ENCODE measurements at places on chromosomes 1 and 21.

GRCh38 chr1:85495556-85495955 lies 30.6 kb upstream of the DDAH1 start:
- DNase-seq = no peak

- no peak for DNase-seq
These were observed 330.0 kb upstream of the BRINP3 start for GRCh38 chr1:190807629-190808028.

DNA sequence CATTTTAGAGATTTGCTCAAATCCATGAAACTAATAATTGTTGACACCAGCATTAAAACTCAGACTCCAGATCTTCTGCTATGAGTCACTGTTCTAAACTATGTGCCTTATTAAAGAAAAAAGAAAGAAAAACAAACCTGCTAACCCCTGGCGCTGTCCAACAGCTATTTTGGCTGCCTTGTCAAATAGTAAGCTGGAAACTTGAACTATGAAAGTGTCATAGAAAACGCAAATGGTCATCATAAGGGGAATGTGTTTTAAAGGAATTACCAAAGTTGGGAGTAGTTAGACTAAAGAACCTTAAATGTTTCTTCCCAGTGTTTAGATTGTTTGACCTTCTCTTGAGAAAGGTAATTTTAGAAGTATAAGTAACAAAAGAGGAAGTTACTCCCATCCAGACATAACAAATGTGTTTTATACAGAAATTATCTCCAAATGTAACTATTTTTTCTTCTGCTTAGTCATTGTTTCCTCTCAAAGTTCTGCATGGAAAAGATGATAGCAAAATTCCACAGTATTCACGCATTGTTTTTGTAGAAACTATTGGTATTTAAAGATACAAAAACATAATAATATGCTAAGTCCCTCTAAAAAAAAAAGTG lies 272.4 kb downstream of the TPR start:
- no peak for DNase-seq

GRCh38 chr1:163337631-163338030 lies 15.9 kb downstream of the NUF2 start:
- DNase-seq = no peak

DNA sequence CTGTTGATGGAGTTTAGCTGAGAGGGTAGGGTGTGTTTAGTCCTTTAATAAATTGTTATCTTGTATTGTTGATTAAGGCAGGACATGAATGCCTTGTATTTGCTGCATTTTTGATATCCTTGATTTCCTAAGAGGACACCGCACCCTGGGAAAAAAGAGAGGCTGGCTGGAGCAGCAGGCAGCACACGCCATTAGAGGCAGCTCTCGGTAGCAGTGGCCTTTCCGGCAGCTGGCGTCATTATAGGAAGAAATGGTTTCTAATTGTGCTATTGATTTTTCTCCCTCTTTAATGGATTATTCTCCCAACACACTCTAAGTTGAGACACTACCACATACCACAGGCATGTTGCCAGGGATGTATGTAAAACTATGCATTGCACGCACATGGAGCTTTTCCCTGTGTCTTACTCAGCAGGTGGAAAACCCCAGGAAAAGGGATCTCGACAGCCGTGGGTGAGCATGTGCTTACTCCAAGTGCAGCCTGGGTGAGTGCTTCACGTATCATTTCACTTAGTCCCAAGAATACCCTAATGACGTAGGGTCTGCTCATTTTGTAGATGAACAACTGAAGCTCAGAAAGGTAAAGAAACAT lies 440.4 kb upstream of the RUNX1 start:
- no peak for DNase-seq

- DNase-seq = no peak
These were observed 358.1 kb downstream of the HHAT start for GRCh38 chr1:210686841-210687240.

GRCh38 chr1:171988243-171988885 lies 147.1 kb downstream of the DNM3 start:
- no peak for DNase-seq

DNA sequence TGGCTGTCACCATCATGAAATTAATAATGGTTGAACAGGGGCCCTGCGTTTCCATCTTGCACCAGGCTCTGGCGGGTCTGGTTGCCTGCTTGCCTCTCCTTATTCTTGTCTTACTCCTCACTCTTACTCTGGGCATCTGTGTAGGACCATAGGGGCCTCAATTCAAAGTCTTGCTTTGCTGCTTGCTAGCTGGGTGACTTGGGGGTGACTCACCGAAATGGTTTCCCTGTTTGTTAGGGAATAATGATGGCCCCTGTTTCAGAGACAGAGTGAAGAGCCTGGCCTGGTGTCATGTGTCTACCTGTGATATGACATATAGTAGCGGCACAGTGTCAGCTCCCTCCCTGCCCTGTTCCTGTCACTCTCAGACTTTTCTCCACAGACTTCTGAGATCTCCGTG lies 24.6 kb downstream of the KCNC4 start:
- no peak for DNase-seq

GRCh38 chr1:22454476-22455056 lies 2.9 kb downstream of the ZBTB40 start:
- DNase-seq = no peak

DNA sequence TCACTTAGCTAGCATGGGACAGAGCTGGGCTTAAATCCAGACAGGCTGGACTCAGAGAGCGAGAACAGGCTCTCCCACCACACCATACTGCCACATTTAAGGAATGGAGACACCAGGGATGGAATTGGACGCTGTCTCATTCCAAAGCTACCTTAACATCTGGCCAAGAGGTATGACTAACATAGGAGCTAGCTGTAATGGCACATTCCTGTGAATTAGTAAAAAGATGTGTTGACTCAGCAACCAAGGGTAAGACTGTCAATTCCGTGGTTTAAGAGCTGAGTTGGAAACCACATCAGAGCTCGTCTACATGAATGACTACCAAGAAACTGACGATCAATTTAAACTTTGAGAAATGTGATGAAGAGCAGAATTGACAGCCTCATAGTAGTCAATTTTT lies 8.3 kb upstream of the TNFRSF9 start:
- no peak for DNase-seq

DNA sequence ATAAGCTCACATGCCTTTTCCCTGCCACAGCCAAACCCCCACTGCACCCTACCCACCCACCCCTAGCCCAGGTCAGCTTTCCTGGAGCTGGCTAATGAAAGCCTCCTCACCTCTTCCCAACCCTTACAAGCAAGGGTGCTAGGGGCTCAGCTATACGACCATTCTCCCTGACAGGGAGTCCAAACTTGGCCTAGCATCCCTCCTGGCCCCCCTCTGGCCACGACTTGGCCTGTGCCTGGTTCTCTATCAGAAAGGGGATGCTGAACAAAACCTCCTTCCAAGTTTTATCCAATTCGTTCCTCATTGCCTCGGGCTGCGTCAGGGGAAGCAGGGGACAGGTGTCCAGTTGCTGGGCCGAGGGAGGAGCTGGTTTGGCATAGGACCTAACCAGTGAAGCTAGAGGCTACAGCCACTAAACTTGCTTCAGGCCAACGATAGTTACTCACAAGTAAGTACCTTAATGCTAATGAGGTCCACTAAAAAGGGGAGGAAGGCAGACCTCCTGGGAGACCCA lies 8.6 kb downstream of the TMEM81 start:
- no peak for DNase-seq

GRCh38 chr1:30545365-30545764 lies 178.0 kb downstream of the MATN1 start:
- DNase-seq = no peak

DNA sequence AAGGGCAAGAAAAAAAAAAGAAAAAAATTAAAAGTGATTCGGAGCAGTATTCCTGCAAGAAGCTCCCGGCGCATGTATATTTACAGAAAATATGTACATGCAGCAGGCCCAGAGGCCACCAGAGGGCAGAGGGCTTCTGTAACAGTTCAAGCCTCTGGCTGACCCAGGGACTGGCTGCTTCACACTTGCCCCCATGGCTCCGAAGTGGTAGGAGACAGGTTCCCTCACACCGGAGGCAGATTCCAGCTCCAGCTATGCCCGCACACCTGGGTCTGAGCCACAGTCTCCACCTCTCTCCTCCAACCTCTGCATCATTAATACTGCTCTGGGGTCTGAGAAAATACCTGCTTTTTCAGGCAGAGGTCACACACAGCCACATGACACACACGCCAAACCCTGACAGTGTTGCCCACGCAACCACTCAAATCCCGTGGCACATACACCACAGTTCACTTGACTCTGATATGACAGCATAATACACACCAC lies 2.2 kb upstream of the ARHGAP30 start:
- DNase-seq = peak; percentile 39

GRCh38 chr1:168287237-168287664 lies 6.6 kb downstream of the TBX19 start:
- no peak for DNase-seq

DNA sequence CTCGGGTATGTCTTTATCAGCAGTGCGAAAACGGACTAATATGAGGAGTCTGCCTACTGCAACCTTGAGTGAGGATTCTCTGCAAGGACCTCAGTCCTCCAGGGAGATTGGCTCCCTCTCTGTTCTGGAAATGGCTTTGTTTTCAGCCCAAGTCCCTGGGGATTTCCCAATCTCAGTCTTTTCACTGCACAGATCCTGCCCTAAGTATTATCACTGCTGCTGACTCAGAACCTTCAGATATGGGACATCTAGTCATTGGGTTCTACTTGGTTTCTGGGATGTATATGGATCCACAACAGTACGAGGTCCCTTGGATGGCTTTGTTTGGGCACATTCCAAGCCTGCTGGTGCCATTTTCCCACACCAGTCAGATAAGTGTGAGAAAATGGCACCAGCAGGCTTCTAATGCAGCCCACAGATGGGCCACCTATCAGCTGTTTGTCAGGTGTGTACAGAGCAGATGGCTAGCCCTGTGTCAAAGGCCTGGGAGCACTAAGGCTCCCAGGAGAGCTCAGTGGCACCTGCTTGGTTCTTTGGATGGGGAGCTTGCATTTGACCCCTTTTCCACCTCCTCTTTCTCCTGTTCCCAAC lies 27.4 kb downstream of the ELF3 start:
- no peak for DNase-seq

GRCh38 chr1:159827549-159827948 lies 876 bp downstream of the SLAMF8 start:
- DNase-seq = no peak

- DNase-seq = no peak
These were observed 390.9 kb downstream of the KCNH1 start for GRCh38 chr1:210743038-210743437.

DNA sequence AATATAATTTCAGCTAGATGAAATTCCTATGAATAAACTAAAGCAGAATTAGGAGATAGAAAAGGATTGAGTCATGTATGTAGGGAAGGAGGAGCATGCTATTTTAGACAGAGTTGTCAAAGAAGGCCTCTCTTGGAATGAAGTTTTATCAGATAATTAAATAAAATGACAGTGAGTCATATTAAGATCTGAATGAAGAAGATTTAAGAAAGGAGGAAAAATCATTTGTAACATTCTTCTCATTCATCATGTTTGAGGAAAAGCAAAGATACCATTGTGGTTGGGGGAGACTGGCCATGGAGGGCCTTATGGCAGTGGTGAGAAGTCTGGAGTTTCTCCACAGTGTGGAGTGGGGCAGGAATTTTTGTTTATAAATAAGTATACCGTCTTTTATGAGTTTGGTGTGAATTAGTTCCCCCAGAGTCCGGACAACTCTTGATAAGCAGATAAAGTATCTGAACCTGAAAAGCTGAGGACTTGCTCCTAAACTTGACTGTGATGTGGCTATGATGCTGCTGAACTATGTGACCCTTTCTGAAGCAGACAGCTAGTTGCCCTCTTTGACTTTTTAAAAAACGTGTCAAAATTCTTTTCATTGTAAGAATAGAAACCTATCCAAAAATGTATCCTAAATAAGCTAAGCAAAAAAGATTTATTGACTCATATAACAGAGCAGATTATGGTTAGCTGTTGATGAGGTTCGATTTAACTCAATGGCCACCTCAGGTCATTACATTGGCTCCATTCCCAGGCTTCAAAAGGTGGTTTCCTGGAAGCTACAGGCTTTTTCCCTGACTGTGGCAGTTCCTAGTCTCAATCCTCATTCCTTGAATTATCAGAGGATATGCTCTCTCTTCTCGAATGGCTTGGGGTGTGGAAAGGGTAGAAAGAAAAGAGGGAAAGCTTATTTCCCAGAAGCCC lies 90.8 kb downstream of the LHX9 start:
- DNase-seq = no peak

GRCh38 chr1:185514311-185514710 lies 197.3 kb upstream of the IVNS1ABP start:
- DNase-seq = no peak

DNA sequence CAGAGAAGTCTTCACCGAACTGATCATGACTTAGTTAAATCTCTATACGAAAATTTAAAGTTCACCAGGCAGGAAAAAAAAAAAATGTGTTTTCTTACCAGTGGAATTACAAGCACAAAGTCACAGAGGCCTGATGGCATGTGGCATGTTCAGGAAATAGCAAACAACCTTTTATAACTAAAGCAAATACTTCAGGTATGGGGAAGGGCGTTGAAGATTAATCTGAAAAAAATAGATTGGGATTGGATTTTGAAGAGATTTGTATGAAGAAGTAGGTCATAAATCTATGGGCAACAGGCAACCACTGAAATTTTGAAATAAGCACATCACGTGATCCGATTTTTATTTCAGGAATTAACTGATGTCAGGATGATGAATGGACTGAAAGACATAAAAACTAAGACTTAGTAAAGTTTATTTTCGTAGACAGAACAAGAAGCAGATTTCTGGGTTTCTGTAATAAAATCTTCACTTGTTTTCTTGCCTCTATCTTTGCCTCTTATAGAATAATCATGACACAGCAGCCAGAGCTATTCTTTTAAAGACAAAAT lies 295.9 kb upstream of the ADGRL4 start:
- DNase-seq = no peak

GRCh38 chr21:45824546-45825215 lies 156.9 kb upstream of the COL6A1 start:
- DNase-seq = no peak

All from Ammon's horn (tissue), 1 donor.